ENCODE measurements at places on chromosomes 13 and 19.

- no peak for DNase-seq
Observed at GRCh38 chr13:102035969-102036368, 365.9 kb downstream of the FGF14 start.

DNA sequence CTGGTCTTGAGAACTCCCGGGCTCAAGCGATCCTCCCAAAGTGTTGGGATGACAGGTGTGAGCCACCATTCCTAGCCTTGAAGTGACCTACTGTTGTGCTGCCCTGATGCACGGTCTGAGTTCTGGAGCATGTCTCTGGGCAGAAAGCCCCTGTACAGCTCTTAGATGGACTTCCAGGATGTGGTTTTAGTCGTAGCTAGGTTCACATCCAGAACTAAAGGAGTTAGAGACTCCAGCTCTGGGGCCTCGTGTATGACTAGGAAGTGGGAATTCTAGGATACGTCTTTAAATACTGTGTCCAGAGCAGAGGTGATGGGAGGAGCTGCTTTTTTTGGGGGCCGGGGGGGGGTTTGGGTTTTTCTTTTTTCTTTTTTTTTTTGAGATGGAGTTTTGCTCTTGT is 12.2 kb downstream of the UPF1 start:
- DNase-seq, result no peak

- DNase-seq, result no peak
Observed at GRCh38 chr19:43224855-43225253, 19.4 kb upstream of the PSG4 start.

- DNase-seq, result no peak
Observed at GRCh38 chr19:31602548-31602947, 253.3 kb upstream of the TSHZ3 start.

GRCh38 chr19:6654347-6655310 is 15.3 kb downstream of the TNFSF14 start:
- no peak for DNase-seq

DNA sequence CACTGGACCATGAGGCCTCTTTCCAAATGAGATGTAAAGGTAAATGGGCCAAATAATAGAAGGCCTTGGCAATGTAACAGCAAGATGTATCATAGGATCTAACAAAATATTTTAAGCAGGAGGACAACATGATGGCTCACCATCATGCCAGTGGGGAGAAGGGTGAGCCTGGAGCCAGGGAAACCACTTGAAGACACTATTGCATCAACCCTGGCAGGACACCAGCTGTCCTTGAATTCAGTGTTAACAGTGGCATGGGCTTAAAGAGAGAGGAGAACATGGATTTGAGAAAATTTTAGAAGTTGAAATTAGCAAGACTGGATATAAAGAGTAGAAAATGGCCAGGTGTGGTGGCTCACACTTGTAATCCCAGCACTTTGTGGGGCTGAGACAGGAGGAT is 6.7 kb upstream of the RCBTB2 start:
- DNase-seq, result no peak

GRCh38 chr13:100438059-100438788 is 150.4 kb downstream of the GGACT start:
- no peak for DNase-seq

DNA sequence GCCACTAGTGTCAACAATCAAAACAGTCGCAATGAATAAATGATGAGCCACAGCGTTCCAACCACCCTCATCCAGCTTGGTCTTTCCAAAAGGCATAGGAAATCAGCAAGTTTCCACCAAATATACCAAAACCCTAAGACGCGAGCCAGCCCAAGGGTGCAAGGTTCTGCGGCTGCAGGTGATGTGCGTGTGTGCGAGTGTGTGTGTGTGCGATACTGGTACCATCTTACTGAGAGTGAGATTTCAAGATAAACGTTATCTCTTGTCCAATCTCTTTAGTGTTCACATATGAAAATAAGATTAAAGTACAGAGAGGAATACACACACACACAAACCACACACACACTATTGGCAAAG is 895 bp upstream of the TRPC4 start:
- no peak for DNase-seq

- no peak for DNase-seq
Observed at GRCh38 chr19:2517881-2518601, 42.1 kb downstream of the GADD45B start.

GRCh38 chr13:50230662-50230978 is 215.4 kb downstream of the KCNRG start:
- no peak for DNase-seq

GRCh38 chr19:14649020-14649419 is 25.6 kb downstream of the ADGRE3 start:
- DNase-seq, result no peak

DNA sequence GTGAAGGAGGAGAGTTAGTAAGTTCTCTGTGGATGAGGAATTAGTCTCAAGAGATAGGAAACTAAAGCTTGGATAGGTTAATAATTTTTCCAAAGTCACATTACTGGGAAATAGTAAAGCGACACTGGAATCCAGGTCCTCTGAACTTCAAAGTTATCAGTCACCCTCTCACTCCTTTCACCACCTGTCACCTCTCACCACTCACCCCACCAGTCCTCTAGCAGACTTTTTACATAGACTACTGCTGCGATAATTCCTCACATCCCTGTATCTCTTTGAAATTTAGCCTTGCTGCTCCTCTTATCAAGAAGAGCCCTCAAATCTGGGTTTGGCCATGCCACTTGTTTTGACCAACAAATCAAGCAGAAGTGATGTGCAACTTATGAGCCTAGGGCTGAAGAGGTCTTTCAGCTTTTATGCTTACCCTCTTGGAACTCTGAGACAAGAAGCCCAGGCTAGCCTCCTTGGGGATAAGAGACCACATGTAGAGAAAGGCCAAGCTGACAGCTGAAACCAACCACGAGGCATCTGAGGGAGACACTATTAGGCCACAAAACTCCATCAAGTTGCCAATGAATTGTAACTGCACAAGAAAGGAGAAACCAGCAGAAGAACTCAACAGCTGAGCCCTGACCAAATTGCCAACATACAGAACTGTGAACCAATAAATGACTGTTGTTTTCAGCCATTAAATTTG is 41.2 kb downstream of the STARD13 start:
- no peak for DNase-seq
